ENCODE measurements at places on chromosomes 2 and 18. TPM values are rescaled to one million over a fixed set of nuclear protein-coding genes. Genes with fewer than 3 reads are reported as not detected.

GRCh38 chr18:24293254-24293653 lies 104.4 kb downstream of the OSBPL1A start:
- no peaks in the 10 kb centered on the region for H3K27me3 ChIP-seq
- H3K4me3 ChIP-seq: no peak overlapping the region
- no peaks in the 10 kb centered on the region for H3K4me1 ChIP-seq
- DNase-seq: peak; percentile 34

ANKRD62 gene
- 5.2 TPM for total RNA-seq

GRCh38 chr2:18244845-18245244 lies 315.6 kb downstream of the RDH14 start:
- H3K27me3 ChIP-seq: no peaks in the 10 kb centered on the region
- no peak overlapping the region for H3K4me3 ChIP-seq
- no peaks in the 10 kb centered on the region for H3K36me3 ChIP-seq

ALKAL2 gene
- 21.2 TPM for total RNA-seq

GMCL1 gene
- total RNA-seq: 9.2 TPM

CRACDL gene
- total RNA-seq: 7.9 TPM

MYO3B gene
- total RNA-seq: 1.1 TPM

DNA sequence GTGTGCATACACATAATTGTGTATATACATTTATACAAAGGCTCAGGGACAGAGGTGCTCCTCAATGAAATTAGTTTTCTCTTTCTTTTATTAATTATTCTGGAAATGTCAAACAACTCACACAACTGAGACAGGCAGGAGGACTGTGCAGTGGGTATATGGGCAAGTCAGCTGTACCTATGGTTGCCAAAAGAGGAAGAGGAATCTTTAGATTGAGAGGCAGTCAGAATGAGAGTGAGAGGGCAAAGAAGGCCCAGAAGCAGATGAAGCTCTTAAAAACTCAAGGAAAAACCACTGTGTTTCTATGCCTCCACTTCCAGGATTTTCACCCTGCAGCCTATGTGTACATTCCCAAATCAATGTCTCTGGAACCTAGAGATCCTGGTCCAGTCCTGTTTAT lies 79.1 kb downstream of the CACNB4 start:
- no peak for DNase-seq
- H3K27ac ChIP-seq: no peak overlapping the region
- no peak overlapping the region for H3K4me3 ChIP-seq

- no peaks in the 10 kb centered on the region for H3K27me3 ChIP-seq
- no peak overlapping the region for H3K4me3 ChIP-seq
- no peak for DNase-seq
- H3K36me3 ChIP-seq: no peaks in the 10 kb centered on the region
- H3K27ac ChIP-seq: no peak overlapping the region
Observed at GRCh38 chr18:24941174-24941951, 410.6 kb downstream of the ZNF521 start.

- H3K4me3 ChIP-seq: no peak overlapping the region
- H3K27ac ChIP-seq: no peak overlapping the region
- DNase-seq: no peak
Observed at GRCh38 chr18:58373481-58373880, 255.4 kb downstream of the ALPK2 start.

GRCh38 chr2:239081622-239082021 lies 233.7 kb downstream of the TWIST2 start:
- H3K27ac ChIP-seq: no peak overlapping the region
- no peak overlapping the region for H3K4me3 ChIP-seq
- no peaks in the 10 kb centered on the region for H3K4me1 ChIP-seq
- H3K36me3 ChIP-seq: no peaks in the 10 kb centered on the region
- no peaks in the 10 kb centered on the region for H3K27me3 ChIP-seq
- no peak for DNase-seq

DNA sequence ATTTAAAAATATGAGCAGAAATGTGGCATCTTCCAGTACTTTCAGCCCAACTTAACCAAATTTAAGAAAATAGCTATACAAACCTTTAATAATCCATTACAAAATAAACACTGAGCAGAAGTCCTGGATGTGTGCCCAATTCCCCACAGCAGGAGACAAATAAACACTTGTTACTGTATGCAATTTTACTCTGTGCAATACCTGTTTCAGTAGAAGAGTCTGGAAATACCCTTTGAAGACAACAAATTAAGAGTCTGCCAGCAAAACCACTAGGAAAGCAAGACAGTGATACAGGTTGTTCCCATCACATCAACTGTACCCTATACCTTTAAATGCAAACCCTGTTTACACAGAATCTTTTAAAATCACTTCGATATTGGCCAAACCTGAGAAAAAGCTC lies 41.4 kb upstream of the RNU4ATAC start:
- no peaks in the 10 kb centered on the region for H3K36me3 ChIP-seq
- H3K27ac ChIP-seq: no peak overlapping the region
- no peaks in the 10 kb centered on the region for H3K27me3 ChIP-seq
- DNase-seq: no peak

DNA sequence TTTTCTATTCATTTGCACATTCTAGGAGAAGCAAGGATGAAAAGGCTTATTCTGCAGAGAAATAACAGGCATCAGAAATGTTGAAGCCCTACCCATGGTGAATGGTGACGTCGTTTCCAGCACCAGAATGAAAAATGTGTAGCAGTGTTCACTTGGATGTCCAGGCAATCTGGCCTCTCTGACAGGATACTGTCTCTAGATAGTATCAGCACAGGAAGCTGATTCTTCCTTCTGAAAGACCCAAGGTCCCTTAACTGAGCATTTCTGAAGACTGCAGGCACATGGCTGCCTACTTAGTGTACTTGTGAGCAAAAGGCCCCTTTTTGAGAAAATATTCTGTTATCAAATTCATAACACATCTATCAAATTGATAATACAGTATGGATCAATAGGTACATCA lies 234.1 kb downstream of the XIRP2 start:
- no peak overlapping the region for H3K27ac ChIP-seq
- H3K4me3 ChIP-seq: no peak overlapping the region
- no peak for DNase-seq
- H3K4me1 ChIP-seq: no peaks in the 10 kb centered on the region
- no peaks in the 10 kb centered on the region for H3K36me3 ChIP-seq

PXDN gene
- 5.7 TPM for total RNA-seq

DNA sequence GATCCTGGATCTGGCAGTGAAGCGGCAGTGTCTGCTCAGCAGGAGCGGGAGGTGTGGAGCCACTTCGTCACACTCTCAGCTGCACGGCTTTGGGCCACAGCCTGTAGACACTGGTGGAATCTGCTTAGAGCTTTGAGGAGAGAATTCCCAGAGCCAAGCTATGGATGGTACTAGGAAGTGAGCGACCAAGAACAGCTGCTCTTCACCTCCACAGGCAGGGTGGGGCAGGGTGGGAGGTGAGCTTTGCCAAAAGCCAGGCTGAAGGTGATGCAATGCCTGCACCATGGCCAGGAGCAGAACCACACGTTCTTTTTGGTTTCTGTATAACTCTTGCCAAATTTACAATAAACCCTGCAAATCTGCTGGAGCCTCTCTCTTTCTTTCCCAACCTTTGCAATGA lies 226.1 kb downstream of the ANKRD30B start:
- H3K4me3 ChIP-seq: no peak overlapping the region
- no peak overlapping the region for H3K27ac ChIP-seq
- H3K27me3 ChIP-seq: no peaks in the 10 kb centered on the region
- H3K36me3 ChIP-seq: no peaks in the 10 kb centered on the region
- H3K4me1 ChIP-seq: no peaks in the 10 kb centered on the region
- DNase-seq: no peak

DNA sequence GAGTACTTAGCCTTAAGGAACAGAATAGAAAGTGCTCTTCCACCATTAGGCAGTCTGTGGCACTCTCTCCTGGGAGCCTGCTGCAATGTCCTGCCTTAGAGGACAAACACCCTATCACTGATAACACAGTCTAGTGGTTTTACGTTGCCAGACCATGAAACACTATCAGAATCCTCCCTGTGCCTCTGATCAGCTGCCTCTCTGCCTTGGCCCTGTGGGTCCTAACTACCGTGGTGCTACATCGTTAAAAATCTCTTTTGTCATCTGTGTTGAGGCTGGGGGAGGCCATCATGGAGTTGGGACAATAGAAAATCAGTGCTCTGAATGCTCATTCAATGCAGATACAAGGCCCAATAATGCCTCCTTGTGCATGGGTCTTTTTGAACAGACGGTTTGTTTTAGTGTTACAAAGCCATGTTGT lies 11.9 kb upstream of the APCDD1 start:
- H3K36me3 ChIP-seq: no peaks in the 10 kb centered on the region
- H3K27ac ChIP-seq: no peak overlapping the region
- DNase-seq: peak; percentile 13

GRCh38 chr18:26714739-26715138 lies 150.8 kb downstream of the AQP4 start:
- no peak for DNase-seq
- H3K27ac ChIP-seq: no peak overlapping the region
- H3K4me1 ChIP-seq: no peaks in the 10 kb centered on the region
- no peaks in the 10 kb centered on the region for H3K27me3 ChIP-seq
- no peaks in the 10 kb centered on the region for H3K36me3 ChIP-seq

- H3K27ac ChIP-seq: no peak overlapping the region
- no peaks in the 10 kb centered on the region for H3K27me3 ChIP-seq
- no peaks in the 10 kb centered on the region for H3K4me1 ChIP-seq
- no peak overlapping the region for H3K4me3 ChIP-seq
Observed at GRCh38 chr2:65277791-65278483, 50.3 kb downstream of the ACTR2 start.

GRCh38 chr2:195533771-195534642 lies 123.0 kb upstream of the SLC39A10 start:
- H3K4me1 ChIP-seq: peaks cover 6% of the 10 kb centered on the region
- no peaks in the 10 kb centered on the region for H3K36me3 ChIP-seq
- no peaks in the 10 kb centered on the region for H3K27me3 ChIP-seq

GRCh38 chr2:78541451-78542267 lies 483.8 kb upstream of the REG3G start:
- H3K36me3 ChIP-seq: no peaks in the 10 kb centered on the region
- DNase-seq: no peak
- H3K27ac ChIP-seq: no peak overlapping the region
- H3K4me1 ChIP-seq: no peaks in the 10 kb centered on the region
- H3K27me3 ChIP-seq: no peaks in the 10 kb centered on the region
- H3K4me3 ChIP-seq: no peak overlapping the region

DNA sequence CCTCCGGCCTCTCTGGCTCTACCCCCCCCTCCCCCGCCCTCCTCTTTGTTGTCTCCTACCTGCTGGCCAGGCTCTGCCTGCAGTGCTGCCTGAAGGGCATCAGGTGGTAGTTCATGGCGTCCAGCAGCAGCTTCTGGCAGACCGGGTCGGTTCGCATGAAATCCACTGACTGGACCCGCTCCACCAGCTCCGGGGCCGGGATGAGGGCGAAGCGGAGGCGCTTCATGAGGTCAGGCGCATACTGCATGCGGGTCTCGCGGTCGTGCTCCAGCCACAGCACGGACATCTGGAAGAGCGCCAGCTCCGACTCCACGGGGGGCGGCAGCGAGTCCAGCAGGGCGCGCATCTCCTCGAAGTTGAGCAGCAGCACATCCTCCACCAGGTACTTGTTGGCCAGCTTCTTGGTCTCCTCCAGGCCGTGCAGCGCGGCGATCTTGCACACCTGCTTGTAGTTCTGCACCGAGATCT lies 3.2 kb downstream of the KLHL14 start:
- no peaks in the 10 kb centered on the region for H3K4me1 ChIP-seq
- no peak for DNase-seq
- no peak overlapping the region for H3K27ac ChIP-seq

OSR1 gene
- total RNA-seq: 2.7 TPM

POTEJ gene
- total RNA-seq: 0.06 TPM

DNA sequence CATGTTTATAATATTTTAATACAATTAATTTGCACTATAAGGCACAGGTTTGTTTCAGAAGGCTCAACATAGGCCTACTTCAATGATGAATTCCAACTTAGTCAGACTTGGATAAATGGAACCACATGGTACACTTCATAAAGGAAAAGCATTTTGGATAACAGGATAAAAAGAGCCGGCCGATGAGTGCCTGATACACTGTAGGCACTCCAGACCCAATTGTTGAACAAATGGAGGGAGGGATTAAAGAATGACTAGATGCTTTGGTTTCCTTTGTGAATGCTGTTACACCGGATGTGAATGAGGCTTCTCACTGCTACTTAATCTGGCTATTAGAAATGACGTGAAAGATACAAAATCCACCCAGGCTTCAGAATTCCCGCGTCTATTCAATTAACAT lies 104.1 kb upstream of the KCTD1 start:
- no peak for DNase-seq
- H3K27ac ChIP-seq: no peak overlapping the region
- no peak overlapping the region for H3K4me3 ChIP-seq
- H3K27me3 ChIP-seq: no peaks in the 10 kb centered on the region
- no peaks in the 10 kb centered on the region for H3K4me1 ChIP-seq

DNA sequence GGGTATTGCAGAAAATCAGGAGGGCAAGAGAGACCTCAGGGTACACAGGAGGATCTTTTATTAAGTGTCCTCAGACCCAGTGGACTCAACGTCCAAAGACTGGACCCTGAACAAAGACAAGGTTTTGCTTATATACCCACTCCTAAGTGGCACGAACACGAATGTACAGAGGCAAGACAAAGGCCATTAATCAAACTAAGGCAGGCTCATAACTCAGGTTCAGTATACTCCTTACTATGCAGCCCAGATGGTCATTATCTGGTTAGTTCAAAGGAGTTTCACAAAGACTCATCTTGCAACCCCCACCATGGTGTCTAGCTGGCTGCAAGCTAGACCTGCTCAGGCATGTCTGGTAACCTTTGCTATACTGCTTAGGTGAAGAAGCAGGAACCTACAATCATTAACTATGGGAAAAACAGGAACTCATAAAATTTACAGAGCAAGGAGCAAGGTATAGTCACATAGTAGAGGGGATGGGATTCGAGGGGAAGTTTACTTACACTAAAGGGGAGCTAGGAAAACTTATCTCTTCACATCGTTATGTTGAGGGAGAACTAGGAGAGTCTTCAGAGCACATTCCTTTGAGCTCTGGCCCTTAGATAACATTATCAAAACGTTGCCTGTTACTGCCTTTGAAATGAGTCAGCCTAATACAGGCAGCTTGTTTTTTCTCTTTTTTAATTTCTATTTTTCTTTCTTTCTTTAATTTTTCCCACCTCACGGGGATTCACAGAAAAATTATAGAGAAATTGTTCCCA lies 33.9 kb downstream of the SLC4A3 start:
- no peaks in the 10 kb centered on the region for H3K27me3 ChIP-seq
- no peak overlapping the region for H3K4me3 ChIP-seq
- H3K4me1 ChIP-seq: no peaks in the 10 kb centered on the region
- H3K27ac ChIP-seq: no peak overlapping the region
- H3K36me3 ChIP-seq: no peaks in the 10 kb centered on the region

- no peaks in the 10 kb centered on the region for H3K36me3 ChIP-seq
- no peak for DNase-seq
- H3K4me3 ChIP-seq: no peak overlapping the region
Observed at GRCh38 chr2:29134933-29135332, 19.7 kb downstream of the CLIP4 start.

SCYGR4 gene
- not detected for total RNA-seq

DNA sequence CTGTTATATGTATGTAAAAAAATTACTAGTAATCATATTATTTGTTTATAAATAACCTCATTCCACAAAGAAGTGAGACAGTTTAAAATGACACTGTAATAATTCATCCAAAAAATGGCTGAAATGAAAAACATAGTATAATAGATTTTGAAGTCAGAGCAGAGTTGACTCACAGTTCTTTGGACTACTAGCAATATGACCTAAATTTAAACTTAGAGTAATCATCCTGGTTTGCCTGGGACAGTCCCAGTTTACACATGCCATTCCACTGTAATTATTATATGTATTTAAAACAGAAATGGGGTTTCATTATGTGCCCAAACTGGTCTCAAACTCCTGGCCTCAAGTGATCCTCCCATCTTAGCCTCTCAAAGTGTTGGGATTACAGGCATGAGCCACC lies 48.3 kb downstream of the CCDC88A start:
- H3K4me3 ChIP-seq: no peak overlapping the region
- H3K4me1 ChIP-seq: no peaks in the 10 kb centered on the region
- no peaks in the 10 kb centered on the region for H3K36me3 ChIP-seq
- no peak for DNase-seq
- H3K27me3 ChIP-seq: no peaks in the 10 kb centered on the region
- no peak overlapping the region for H3K27ac ChIP-seq
